ENCODE measurements at places on chromosomes 11 and 22.

GRCh38 chr11:72721276-72721675, 30.9 kb downstream of the ARAP1 start:
- H3K4me1 ChIP-seq: no peaks in the 10 kb centered on the region
- no peak overlapping the region for H3K27ac ChIP-seq
- no peaks in the 10 kb centered on the region for H3K27me3 ChIP-seq

GRCh38 chr22:30860176-30861105, 108.1 kb downstream of the MORC2 start:
- no peak overlapping the region for H3K27ac ChIP-seq
- no peaks in the 10 kb centered on the region for H3K36me3 ChIP-seq
- H3K4me3 ChIP-seq: no peak overlapping the region
- no peaks in the 10 kb centered on the region for H3K4me1 ChIP-seq

- no peaks in the 10 kb centered on the region for H3K4me1 ChIP-seq
- H3K36me3 ChIP-seq: peaks cover 4% of the 10 kb centered on the region
- no peaks in the 10 kb centered on the region for H3K27me3 ChIP-seq
- no peak for DNase-seq
Measured at GRCh38 chr22:31647523-31648320, 14.3 kb downstream of the PISD start.

DNA sequence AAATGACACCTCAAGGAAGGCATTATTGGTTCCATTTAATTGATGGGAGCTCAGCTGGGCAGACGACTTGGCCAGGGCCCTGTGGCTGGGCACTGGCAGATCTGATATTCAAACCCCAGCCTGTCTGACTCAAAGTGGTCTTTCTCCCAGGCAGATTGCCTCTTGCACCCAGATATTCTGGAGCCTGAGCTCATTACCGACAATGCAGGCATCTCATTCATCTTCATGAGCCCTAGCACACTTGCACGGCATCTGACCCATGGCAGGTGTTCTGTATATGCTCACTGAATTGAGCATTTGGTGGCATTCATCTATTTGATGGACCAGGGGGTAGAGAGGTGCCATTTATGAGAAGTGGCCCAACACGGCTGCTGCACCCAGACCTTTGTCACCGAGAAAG, 193.1 kb downstream of the DSCAML1 start:
- H3K4me3 ChIP-seq: no peak overlapping the region
- H3K4me1 ChIP-seq: no peaks in the 10 kb centered on the region
- no peaks in the 10 kb centered on the region for H3K36me3 ChIP-seq
- no peaks in the 10 kb centered on the region for H3K27me3 ChIP-seq

Data from aorta (tissue), 5 donors.